ENCODE measurements at places on chromosomes 12 and 14.

DNA sequence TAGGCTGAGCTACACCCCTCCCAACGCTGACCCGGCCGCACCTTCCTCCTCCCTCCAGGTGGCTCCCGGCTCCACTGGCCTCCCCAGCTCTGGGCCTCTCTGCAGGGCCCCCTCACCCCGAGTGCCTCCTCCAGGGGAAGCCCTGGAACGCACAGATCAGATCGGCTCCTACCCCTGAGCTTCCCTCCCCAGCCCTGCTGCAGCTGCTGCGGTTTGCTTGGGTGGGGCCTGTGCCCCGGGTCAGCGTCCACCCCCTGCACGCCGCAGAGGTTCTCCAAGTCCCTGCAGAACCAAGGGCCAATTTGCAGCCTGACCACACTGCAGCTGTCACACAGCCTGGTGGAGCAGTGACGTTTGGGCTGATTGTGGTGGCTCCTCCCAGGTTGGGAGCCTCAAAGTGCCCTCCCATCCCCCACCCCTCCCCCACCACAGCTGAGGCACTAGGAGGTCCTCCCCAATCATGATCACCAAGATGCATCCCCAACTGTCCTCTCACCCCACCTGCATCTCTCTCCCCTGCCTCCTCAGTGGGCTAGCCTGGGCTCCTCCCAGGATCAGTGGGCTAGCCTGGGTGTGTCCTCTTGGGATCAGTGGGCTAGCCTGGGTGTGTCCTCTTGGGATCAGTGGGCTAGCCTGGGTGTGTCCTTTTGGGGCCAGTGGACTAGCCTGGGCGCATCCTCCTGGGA lies 12.8 kb upstream of the FBRSL1 start:
- DNase-seq: no peak

DNA sequence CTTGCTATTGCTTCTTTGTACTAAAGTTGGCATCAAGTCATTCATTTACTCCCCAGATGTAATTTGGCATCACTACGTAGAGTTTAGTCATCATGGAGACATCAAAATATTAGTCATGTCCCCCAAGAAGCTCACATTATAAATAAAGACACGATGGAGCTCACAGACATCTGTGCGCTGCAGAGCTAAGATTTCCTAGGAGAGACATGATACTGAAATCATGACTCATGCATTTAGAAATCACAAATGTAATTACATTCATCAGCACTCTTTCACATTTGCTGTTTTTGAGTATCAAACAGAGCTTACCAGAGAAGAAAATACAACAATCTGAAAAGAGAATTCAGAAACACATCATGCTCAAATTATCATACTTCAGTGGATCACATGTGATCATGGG lies 169.8 kb downstream of the LRIG3 start:
- DNase-seq: no peak

DNA sequence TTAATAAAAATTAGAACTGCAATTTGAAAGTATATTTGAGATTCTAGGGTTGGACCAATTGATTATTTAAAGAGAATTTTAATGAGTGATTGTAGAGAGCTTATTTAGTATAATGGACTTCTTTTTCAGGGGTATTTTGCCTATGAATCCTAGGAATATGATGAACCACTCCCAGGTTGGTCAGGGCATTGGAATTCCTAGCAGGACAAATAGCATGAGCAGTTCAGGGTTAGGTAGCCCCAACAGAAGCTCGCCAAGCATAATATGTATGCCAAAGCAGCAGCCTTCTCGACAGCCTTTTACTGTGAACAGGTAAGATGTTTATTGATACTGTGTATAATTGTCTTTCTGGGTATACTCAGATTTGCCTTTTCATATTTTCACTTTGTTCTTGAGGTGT lies 35.9 kb upstream of the KCNMB4 start:
- no peak for DNase-seq

GRCh38 chr12:8513256-8513655 lies at the start of gene CLEC4D:
TSS of gene CLEC4D (plus strand) at chr12:8513503. CDS start at chr12:8513733, 230 bp downstream.
- DNase-seq: no peak

DNA sequence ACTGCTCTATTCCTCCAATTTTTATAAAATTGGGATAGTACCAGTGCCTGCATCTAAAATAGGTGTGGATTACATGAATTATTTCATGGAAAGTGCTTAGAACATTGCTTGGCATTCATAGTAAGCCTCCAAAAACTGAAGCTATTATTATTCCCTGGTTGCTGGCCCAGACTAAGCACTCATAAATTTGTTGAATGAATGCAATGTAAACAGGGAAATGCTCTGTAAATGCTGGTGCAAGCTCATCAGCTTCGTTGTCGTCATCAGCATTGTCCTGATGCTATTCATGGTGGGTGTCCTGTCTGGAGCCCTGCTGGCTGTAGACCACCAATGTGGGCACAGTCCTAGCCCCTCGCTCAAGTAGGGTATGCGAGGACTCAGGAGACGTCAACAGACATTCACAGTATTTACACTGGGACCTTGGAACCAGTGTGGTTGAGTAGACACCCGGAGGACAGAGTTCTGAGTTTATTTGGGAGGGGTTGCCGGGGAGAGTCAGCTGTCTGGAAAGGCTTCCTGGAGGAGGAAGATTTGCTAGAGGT lies 16.5 kb downstream of the BDKRB2 start:
- no peak for DNase-seq

- DNase-seq: no peak
These were observed 88.9 kb upstream of the BTG1 start for GRCh38 chr12:92234533-92234932.

- no peak for DNase-seq
These were observed at the start of gene RTN1 for GRCh38 chr14:59870277-59871165. TSS of gene RTN1 (minus strand) at chr14:59870776. CDS start at chr14:59870630, 146 bp downstream.

DNA sequence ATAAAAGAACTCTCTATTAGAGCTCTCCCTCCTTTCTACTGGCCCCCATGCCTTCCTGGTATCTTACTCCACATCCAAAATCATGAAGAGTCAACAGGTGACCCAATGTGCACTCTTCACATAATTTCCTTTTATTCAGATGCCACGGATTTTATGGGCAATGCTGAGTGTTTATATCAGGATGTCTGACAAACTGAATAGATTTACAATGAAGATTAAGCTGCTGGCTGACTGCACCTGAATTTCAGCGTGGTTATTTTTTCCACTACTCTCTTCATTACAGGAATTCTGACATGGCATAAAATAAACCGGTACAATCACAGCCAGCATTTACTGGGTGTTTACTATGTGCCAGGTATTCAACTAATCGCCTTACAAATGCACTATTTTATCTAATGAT lies 29.4 kb upstream of the CERS5 start:
- DNase-seq: no peak

DNA sequence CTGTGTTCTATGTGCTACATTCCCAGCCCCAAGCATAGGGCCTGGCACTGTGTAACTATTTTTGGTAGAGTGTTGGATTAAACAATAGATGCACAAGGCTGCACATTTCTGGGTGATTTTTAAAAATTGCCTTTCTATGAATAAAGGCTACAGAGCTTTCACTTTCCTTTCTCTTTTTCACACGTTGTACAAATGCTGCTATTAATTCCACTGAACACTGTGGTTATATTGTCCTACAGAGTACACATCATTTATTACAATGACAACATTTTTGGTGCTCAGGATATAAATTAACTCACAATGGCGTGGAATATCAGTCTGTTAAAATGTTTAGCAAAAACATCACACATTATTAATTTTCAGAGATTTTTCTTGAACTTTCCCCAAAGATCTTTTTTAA lies 3.6 kb upstream of the EML1 start:
- DNase-seq: no peak

DNA sequence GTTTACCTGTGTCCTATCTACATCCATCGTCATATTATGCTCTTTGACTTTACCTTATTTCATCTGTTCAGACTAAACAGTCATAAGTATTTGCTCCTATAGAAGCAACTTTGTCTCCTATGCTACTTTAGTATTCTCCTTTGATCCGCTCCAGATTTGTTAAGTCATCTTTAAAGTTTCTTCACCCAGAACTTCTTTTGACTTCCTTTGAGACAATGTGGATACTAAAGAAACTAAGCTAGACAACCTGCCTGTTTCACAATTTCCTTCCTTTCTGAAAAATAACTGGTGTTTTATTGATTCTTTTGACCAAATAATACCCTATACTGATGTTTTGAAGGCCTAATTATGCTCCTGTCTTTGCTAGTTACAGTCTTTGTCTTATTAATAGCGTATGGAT lies 30.0 kb upstream of the LRRK2 start:
- no peak for DNase-seq

- DNase-seq: no peak
These were observed 31.3 kb downstream of the ERC1 start for GRCh38 chr12:1022032-1022970.

- DNase-seq: no peak
These were observed 120.1 kb downstream of the DICER1 start for GRCh38 chr14:95037273-95037672.

DNA sequence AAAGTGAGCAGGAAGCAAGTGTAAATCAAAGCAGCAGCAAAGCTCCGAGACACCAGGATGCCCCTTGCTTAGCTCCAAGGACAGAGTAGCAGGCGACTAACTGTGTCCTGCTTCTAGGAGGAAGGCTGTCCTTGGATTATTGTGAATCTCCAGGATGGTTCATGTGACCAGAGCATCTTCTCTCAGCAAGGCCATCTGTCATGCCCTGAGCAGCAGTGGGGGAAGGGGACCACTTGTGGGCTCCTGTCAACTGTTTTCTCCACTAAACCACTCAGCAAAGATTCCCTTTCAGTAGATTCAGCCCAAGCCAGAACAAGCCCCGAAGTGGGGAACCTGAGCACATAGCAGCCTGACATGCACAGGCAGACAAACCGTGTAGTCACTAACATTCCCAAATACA lies 19.4 kb downstream of the MAP3K9 start:
- DNase-seq: no peak

GRCh38 chr14:104652386-104652785 lies 37.0 kb upstream of the INF2 start:
- no peak for DNase-seq

- no peak for DNase-seq
These were observed 22.2 kb upstream of the GPR132 start for GRCh38 chr14:105087308-105087962.

GRCh38 chr14:71474301-71475265 lies 457.6 kb upstream of the RGS6 start:
- DNase-seq: no peak

GRCh38 chr14:63764620-63765139 lies 36.8 kb upstream of the SGPP1 start:
- no peak for DNase-seq

GRCh38 chr14:28766469-28766955 lies at the start of gene FOXG1:
TSS of gene FOXG1 (plus strand) at chr14:28766787. CDS start at chr14:28767280, 493 bp downstream.
- no peak for DNase-seq

DNA sequence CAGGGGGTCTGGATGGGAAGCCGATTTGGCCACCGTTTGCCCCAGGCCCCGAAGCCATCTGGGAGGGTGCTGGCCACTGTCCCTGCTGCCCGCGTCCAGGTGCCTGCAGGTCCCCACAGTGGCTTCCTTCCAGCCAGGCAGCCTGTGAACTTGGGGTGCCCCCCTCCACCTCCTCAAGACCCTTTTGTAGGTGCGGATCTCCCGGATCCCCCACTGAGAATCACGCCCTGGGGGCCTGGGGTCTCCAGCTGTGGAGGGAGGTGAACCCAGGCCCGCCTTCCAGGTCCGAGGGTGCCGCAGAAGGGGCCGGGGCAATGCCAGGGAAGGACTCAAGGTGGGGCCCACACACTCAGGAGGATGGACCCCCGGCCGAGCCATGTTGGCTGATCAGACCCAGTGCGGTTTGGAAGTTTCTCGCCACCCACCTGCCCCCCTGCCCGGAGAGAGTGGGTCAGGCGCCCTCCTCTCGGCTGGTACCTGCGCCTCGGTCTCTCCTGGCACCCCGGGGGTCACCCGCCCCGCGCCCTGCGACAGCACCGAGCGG lies 1.7 kb downstream of the MMP17 start:
- no peak for DNase-seq
